ENCODE measurements at places on chromosomes 6 and 20.

DNA sequence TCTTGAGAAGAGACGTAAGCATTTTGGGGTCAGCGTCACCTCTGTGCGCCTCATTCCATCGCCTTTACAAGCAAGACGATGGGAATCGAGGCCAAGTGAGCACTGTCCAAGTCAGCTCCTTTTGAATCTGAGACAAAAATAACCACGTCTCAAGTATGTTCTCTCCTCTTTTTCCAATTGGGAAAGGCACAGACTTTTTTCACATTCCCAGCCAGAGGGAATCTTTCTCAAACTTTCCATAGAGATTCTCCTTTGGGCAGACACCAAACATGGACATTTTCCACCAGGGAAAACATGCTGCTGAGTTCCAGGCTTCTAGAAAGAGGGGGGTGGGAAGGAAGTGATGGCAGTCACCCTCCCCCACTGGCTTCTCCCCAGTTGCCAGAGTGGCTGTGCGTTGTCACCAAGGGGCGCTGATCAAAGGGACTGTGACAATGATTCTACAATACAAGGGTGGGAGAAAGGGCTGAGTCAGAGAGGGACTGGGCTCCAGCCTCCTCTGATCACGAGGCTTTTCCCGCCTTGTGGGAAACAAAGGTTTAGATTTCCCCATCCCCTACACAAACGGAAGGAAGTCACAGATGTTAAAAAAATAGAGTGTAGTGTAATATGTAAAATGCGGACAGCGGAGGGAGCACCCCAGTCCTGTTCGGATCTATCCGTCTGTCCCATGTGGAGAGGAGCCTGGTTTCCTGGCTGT, 281.9 kb upstream of the RNF24 start:
- DNase-seq, result no peak

GRCh38 chr6:7805850-7806214, 79.9 kb downstream of the BMP6 start:
- no peak for DNase-seq

DNA sequence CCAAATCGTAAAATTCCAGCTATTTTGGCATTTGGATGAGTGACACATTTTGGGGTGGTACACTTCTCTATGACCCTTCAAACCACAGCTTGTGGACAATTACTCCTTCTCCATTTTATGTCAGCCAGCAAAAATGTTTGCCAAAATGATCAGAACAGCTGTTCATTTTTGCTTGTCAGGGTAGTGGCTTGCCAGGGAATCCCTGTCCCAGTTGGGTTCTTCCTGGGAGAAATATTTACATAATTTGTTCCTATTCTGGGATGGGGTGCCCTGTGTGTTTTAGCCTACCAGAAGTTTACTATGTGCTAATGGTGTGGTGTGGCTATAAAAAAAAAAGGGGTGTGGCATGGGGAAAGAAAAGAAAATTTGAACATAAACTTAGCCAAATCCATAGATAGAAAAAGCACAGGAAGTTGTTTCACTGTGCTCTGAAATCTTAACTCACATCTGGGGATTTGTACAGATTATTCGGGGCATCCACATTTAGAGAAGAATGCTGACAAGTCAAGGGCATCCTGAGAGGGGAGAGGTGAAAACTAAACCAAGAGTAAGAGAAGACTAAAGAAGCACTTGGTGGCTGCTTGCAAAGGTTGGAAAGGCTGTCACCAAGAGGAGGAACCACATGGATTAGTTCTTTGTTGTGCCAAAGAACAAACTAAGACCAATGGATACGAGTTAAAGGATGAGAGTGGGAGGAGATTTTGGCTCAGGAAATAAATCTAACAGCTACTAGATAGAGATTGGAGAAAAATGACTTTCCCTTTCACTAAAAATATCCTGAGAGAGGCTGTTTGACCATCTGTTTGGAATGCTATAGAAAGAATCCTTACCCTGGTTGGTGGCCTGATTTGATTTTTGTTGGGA, 55.2 kb upstream of the RBM24 start:
- DNase-seq, result no peak

- DNase-seq, result no peak
Observed at GRCh38 chr6:106220485-106220884, 105.1 kb downstream of the ATG5 start.

GRCh38 chr6:153129873-153130514, 1.1 kb downstream of the RGS17 start:
- DNase-seq, result no peak

- no peak for DNase-seq
Observed at GRCh38 chr6:160004419-160005175, 35.7 kb downstream of the IGF2R start.
